ENCODE measurements at places on chromosomes 2 and 18. TPM values are rescaled to one million over a fixed set of nuclear protein-coding genes. Genes with fewer than 3 reads are reported as not detected.

The GPR17 gene
- total RNA-seq = not detected

The NPHP1 gene
- total RNA-seq = 1.3 TPM

The ARHGAP28 gene
- 2.1 TPM for total RNA-seq

The TSGA10 gene
- total RNA-seq = 9.1 TPM

The CDK5R2 gene
- 0.22 TPM for total RNA-seq

The EMX1 gene
- 2.2 TPM for total RNA-seq

The SFT2D3 gene
- 9.0 TPM for total RNA-seq

The PCARE gene
- total RNA-seq = not detected

The AGAP1 gene
- total RNA-seq = 61.3 TPM

The C18orf54 gene
- total RNA-seq = 2.4 TPM

The POTEJ gene
- 0.08 TPM for total RNA-seq

The AGPS gene
- 54.9 TPM for total RNA-seq

The FZD7 gene
- 1.4 TPM for total RNA-seq

The MYOM1 gene
- total RNA-seq = 3.5 TPM

The MPV17 gene
- total RNA-seq = 26.6 TPM

The INHBB gene
- total RNA-seq = 0.98 TPM

The ELOA2 gene
- total RNA-seq = not detected

The UGT1A10 gene
- total RNA-seq = 112 TPM

The SPC25 gene
- 4.1 TPM for total RNA-seq

The C2orf92 gene
- 7.2 TPM for total RNA-seq

The DNAH7 gene
- 2.6 TPM for total RNA-seq

The CCDC195 gene
- total RNA-seq = not detected

The EVX2 gene
- total RNA-seq = not detected

The ZNF804A gene
- 0.06 TPM for total RNA-seq

The CHST9 gene
- 0.20 TPM for total RNA-seq

The DYNAP gene
- total RNA-seq = not detected
